Stimulated activated CD4-positive, alpha-beta T cell treated with anti-CD3 and anti-CD28 coated beads, Interleukin-1b, Interleukin-23, amount 100 ng/mL, for 4 hours (primary cell): ENCODE measurements at places on chromosomes 11 and 22.

GRCh38 chr11:9527481-9528135, 45.9 kb upstream of the WEE1 start:
- DNase-seq = no peak

- no peak for DNase-seq
Measured at GRCh38 chr22:19352217-19352616, 60.7 kb upstream of the CLTCL1 start.

DNA sequence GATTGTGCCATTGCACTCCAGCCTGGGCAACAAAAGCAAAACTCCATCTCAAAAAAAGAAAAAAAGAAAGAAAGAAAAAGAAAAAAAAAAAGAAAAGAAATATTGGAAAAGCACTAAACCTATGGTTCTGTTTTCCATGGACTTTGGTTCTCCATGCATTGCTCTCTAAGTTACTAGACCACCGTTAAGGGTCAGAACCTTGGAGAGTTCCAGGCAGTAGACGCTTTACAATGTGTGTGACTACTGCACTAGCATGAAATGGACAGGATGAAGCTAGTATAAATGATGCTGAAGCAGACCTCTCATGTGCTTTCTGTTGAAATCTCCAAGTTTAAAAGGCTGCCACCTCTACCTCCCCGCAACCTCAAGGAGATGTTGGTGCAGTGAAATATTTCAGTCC, 63.5 kb downstream of the SIK2 start:
- DNase-seq = no peak

- no peak for DNase-seq
Measured at GRCh38 chr11:64349025-64349387, 9.0 kb downstream of the CCDC88B start.

- DNase-seq = no peak
Measured at GRCh38 chr11:35111161-35112055, 27.6 kb upstream of the CD44 start.

DNA sequence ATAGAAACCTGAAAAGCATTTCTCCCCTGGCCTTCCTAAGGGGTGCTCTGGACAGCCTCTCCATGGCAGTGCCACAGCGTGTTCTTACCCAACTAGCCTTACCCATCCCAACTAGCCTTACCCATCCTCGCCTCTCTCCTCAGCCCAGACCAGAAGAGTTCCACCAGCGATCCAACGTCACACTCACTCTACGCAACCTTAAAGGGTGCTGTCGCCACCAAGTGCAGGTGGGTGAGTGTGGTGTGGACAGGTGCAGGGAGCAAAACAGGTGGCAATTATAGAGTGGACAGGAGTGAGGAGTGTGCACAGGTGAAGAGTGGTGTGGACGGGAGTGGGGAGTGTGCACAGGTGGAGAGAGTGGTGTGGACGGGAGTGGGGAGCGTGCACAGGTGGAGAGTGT, 17.8 kb downstream of the TMEM121B start:
- no peak for DNase-seq

- DNase-seq = no peak
Measured at GRCh38 chr11:72141066-72141465, 5.5 kb downstream of the FOLR3 start.

DNA sequence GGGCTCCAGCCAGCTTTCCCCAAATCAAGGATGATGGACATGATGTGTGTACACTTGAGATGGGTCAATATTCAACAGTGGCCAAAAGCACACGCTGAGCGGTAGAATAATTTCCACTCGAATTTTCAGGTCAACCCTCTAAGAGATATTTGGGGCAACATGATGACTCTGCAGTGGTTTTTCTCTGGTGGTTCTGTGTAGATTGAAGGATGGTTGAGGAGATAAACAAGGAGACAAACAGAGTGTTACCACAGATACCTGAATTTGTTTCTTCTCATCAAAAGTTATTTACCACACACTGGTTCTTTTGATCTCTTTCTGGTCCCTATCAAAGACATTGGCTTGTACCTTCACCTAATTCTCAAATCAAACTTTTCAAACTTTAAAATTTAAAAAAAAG, 242.0 kb downstream of the ETS1 start:
- no peak for DNase-seq

- DNase-seq = no peak
Measured at GRCh38 chr11:102157219-102157618, 47.0 kb downstream of the YAP1 start.

DNA sequence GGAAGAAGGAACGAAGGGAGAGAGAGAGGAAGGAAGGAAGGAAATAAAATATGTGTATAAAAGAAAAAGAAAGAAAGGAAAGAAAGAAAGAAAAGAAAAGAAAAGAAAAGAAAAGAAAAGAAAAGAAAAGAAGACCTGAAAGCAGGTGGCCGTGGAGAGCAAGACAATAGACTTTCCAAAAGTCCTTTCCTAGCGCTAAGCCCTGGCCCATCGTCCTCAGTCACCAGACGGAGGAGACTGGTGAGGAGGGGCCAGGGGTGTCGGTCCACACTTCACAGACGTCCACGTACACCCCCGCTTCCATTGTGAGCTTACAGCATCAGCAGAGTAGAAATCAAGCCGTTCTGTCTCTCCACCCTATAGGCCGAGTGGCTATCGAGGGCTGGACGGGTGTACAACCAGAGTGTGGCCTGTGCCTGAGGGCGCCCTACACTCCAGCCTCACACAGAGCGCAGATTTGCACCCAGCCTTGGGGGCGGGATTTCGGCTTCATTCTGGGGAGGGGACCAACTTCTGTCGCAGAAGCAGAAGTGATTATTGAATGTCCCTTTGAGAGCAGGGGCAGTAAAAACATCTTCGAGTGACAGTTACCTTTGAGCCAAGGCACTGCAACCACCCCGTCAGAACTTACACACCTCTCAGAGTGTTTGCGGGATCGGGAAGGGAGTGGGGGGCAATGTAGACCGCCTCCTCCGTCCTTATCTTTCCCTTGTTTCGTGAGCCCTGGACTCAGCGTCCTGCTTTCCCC, 2.0 kb upstream of the BSX start:
- DNase-seq = no peak

GRCh38 chr11:120073196-120073595, 64.7 kb downstream of the TRIM29 start:
- DNase-seq = no peak

- DNase-seq = no peak
Measured at GRCh38 chr22:46147471-46148267, 2.7 kb upstream of the PPARA start.

DNA sequence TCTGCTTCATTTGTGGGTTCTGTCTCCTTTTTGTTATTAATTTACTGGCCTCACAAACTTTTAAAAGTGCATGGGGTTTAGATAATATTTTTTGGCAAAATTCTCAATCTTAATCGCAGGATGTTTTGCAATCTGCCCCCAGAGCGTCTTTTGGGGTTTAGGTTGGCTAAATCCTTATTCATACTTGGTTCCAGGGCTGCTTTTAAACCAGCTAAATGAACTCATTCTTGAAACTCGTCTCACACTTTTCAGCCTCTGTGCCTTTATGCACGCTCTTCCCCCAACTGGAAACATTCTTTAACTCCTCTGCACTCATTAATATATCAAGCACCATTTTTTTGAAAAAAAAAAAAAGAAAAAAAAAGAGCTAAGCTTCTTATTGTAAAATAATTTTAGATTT, 131.7 kb downstream of the KIF18A start:
- no peak for DNase-seq

DNA sequence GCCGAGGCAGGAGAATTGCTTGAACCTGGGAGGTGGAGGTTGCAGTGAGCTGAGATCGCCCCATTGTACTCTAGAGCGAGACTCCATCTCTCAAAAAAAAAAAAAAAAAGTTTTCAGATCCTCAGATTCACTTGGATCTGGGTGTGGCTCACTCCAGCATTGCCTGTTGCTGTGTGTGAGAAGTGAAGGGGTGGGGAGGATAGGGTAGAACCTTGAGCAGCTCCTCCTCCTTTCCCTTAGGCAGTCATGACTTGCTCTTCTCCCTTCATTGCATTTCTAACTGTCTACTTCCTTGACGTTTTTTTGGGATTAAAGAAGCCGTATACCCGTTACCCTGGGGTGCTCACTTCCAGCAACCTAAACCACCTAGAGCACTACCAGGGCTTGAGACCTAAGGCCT, 63.1 kb upstream of the YWHAH start:
- DNase-seq = no peak

- DNase-seq = no peak
Measured at GRCh38 chr11:46348566-46349401, 1.5 kb downstream of the DGKZ start.

DNA sequence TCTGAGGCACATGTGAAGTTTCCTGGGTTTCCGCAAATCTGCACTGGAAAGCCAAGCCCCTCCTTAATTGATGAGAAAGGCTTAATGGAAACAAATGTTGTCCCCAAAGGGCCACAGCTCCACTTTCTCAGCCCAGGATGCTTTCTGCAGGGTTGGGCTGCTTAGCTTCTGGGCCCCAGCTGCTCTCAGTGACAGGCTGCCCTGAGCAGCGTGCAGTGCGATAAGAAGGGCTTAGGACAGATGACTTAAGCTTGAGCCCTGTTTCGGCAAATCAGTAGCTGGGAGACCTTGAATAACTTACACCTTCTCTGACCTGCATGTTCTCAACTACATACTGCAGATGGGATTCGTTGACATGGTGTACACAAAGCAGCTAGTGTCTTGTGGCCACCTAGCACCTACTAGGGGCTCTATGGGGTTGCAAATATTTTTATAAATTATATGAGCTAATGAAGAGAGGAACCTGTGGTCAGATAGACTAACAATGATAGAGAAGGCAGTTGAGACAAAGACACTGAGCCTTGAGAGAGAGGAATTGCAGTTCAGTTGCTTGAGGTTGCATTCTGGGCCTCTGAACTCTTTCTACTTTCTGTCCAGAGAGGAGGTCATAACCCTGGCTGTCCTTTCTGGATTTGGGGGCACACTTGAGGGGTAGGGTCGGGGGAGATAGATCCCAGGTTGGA, 11.5 kb downstream of the STX3 start:
- no peak for DNase-seq
